ENCODE measurements at places on chromosomes 1 and 21. TPM values are rescaled to one million over a fixed set of nuclear protein-coding genes. Genes with fewer than 3 reads are reported as not detected.
A peak's percentile ranks its signal among the peaks of the same experiment; 100 is the strongest.

DNA sequence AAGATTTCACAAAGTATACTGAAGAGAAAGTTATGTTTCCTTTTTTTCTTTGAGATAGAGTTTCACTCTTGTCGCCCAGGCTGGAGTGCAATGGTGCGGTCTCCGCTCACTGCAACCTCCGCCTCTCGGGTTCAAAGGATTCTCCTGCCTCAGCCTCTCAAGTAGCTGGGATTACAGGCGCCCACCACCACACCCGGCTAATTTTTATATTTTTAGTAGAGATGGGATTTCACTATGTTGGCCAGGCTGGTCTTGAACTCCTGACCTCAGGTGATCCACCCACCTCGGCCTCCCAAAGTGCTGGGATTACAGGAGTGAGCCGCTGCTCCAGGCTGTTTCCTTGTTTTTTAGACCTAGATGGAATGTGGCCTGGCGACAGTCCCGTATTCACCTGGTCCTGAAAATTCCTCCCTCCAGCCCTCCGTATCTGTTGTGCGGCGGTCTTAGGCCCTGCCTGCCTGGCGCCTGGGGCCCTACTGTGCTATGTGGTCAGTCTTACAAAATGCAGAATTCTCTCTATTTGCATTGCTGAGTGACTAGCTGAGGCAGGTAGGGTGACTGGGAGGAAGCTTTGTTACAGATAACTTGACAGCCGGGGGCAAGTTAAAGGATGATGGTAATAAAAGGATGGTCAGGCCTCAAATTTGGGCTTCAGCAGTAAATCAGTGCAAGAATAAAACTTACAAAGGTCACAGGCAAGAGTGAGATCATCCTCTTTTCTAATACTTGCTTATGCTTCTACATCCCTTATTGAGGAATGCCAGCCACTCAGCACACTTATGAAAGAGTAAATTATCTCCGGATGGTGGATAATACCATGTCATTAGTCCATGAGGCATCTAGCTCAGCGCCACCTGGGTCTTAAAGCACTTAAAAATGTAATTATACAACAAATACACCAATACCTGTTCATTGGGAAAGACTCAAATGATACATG, 30.3 kb downstream of the PARK7 start:
- H3K4me3 ChIP-seq: no peak overlapping the region
- H3K4me1 ChIP-seq: no peaks in the 10 kb centered on the region
- no peak for DNase-seq
- H3K27me3 ChIP-seq: no peaks in the 10 kb centered on the region
- H3K36me3 ChIP-seq: no peaks in the 10 kb centered on the region

The KAZN gene
- total RNA-seq: 33.5 TPM

GRCh38 chr1:77664939-77665516, 17.4 kb downstream of the ZZZ3 start:
- no peak overlapping the region for H3K4me3 ChIP-seq
- H3K27ac ChIP-seq: no peak overlapping the region
- H3K27me3 ChIP-seq: no peaks in the 10 kb centered on the region
- H3K36me3 ChIP-seq: no peaks in the 10 kb centered on the region

DNA sequence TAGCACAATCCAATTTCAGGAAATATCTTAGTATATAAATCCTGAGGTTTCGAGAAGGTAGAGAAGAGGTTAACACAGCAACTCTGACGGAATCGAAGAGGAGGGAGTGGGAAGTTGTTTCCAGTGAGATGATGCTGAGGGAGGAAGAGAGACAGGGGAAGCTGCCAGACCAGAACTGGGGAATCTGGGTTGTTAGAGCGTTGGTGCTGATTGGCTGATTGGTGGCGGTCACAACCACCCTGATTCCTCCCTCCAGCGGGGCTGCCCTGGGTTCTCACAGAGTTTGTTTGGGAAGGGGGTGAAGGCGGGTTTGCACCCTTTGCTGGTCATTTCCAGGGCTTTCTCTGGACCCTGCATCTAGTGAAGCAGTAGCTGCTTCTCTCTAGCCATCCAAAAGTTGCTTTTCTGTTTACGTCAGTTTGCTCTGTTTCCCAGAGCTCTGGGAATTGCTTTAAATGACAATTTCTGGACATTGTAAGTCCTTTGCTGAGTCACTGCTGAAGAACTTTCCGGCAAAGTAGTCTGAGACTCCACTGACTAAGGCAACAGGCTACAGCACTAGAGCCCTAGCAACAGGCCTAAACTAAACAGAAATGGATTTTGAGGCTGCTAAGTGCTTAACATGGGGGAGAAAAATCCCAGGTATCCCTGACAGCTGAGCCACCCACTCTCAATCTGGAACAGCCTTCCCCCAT, 90.1 kb downstream of the TENT5C start:
- peaks cover 5% of the 10 kb centered on the region for H3K4me1 ChIP-seq
- no peaks in the 10 kb centered on the region for H3K27me3 ChIP-seq
- H3K36me3 ChIP-seq: no peaks in the 10 kb centered on the region

GRCh38 chr1:14624941-14625340, 26.5 kb downstream of the KAZN start:
- no peaks in the 10 kb centered on the region for H3K4me1 ChIP-seq
- no peaks in the 10 kb centered on the region for H3K36me3 ChIP-seq

DNA sequence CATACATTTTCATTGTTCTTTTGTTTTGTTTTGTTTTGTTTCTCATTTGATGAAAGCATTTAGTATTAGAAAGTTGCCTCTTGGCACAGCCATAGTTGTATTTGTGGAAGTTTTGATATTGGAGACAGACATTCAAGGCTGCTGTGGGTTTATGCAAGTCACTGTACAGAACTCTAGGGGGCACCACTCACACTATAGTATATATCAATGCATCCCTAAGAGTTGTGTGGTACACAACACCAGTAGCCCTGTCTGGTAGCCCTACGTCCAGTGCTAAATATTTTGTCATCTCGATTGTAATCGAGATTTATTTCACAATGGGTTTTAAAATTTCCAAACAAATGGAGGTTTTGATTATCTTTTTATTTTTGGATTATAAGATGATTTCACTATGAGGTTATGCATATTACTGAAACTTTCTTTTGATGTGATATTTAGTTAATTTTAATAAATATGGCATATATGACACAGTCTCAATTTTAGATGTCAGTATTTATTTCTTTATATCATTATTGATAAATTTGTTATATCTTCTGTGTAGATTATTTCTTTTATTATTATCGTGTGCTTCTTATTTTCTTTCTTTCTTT, 112.2 kb downstream of the NR5A2 start:
- H3K4me1 ChIP-seq: no peaks in the 10 kb centered on the region
- DNase-seq: no peak
- no peak overlapping the region for H3K4me3 ChIP-seq

DNA sequence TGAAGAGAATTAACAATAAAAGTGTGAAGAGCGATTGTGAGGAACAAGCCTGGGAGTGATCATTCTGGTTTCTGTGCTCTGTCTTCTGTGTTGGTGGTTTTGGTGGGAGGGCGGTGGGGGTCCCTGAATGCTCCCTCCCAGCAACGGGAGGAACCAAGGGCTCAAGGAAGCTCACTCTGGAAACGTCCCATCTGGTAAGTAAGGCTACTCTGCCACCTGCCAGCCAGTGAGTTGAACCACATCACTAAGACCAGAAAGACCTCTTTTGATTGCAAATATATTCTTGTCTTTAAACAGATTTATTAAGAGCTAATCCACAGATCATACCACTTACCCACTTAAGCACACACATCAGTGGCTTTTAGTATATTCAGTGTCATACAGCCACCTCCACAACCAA, 125.0 kb downstream of the PRDM2 start:
- no peaks in the 10 kb centered on the region for H3K27me3 ChIP-seq
- H3K36me3 ChIP-seq: peaks cover 7% of the 10 kb centered on the region
- no peaks in the 10 kb centered on the region for H3K4me1 ChIP-seq
- DNase-seq: no peak
- H3K27ac ChIP-seq: no peak overlapping the region

DNA sequence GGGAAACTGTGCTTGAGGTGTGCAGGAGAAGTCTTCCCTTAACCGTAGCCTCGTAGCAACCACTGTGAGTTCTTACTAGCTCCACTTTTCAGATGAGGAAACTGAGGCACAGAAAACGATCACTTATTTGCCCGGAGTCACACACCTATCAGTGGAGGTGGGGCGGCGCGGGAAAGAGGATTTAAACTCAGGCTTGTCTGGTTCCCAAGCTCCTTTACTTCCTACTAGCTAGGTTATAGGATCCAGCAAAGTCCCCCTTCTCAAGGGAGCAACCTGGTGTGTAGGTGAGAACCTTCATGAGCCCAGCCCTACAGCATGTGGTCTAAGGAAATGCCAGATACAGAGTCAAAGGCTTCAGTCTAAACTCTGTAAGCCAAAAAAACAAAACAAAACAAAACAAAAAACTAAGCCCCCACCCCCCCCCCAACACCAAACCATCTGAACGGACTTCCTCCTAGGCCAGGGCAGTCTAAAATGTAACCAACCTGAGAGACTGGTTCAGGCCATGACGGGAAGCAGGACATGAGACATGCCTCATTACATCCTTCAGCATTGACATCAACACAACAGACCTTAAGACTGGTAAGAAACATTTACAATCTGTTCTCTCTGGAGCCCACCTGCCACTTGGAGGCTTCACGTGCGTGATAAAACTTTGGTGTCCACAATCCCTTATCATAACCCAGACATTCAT, 709 bp upstream of the FBXO42 start:
- peak overlapping the region; percentile 89 for H3K27ac ChIP-seq
- no peaks in the 10 kb centered on the region for H3K27me3 ChIP-seq
- H3K4me1 ChIP-seq: peaks cover 33% of the 10 kb centered on the region
- H3K36me3 ChIP-seq: no peaks in the 10 kb centered on the region

GRCh38 chr1:108590441-108590840, 30.5 kb downstream of the EEIG2 start:
- H3K27me3 ChIP-seq: no peaks in the 10 kb centered on the region
- H3K27ac ChIP-seq: peak overlapping the region; percentile 72
- no peaks in the 10 kb centered on the region for H3K36me3 ChIP-seq
- no peak for DNase-seq
- H3K4me1 ChIP-seq: peaks cover 37% of the 10 kb centered on the region

- H3K4me3 ChIP-seq: no peak overlapping the region
- H3K4me1 ChIP-seq: no peaks in the 10 kb centered on the region
- H3K36me3 ChIP-seq: no peaks in the 10 kb centered on the region
- DNase-seq: no peak
- H3K27me3 ChIP-seq: no peaks in the 10 kb centered on the region
Measured at GRCh38 chr1:88288571-88288970, 395.5 kb upstream of the PKN2 start.

GRCh38 chr1:181635110-181635509, 151.8 kb downstream of the CACNA1E start:
- no peak for DNase-seq
- no peak overlapping the region for H3K27ac ChIP-seq
- H3K4me1 ChIP-seq: no peaks in the 10 kb centered on the region

- DNase-seq: no peak
- H3K4me1 ChIP-seq: no peaks in the 10 kb centered on the region
- no peak overlapping the region for H3K4me3 ChIP-seq
- H3K36me3 ChIP-seq: no peaks in the 10 kb centered on the region
- no peaks in the 10 kb centered on the region for H3K27me3 ChIP-seq
Measured at GRCh38 chr1:72777918-72778317, 495.6 kb upstream of the NEGR1 start.

GRCh38 chr1:195345149-195345548, 1263.1 kb downstream of the KCNT2 start:
- no peak overlapping the region for H3K27ac ChIP-seq
- no peaks in the 10 kb centered on the region for H3K36me3 ChIP-seq
- DNase-seq: peak; percentile 40
- no peak overlapping the region for H3K4me3 ChIP-seq
- H3K27me3 ChIP-seq: no peaks in the 10 kb centered on the region

- no peak within 1 kb of the TSS for H3K27ac ChIP-seq
- no peak within 1 kb of the TSS for H3K4me3 ChIP-seq
- DNase-seq: no peak
- H3K4me1 ChIP-seq: no peaks in the 10 kb centered on the region
- no peaks in the 10 kb centered on the region for H3K36me3 ChIP-seq
Measured at GRCh38 chr21:44285138-44285992, at the start of gene AIRE. TSS of gene AIRE (plus strand) at chr21:44285876. CDS start at chr21:44286007, 131 bp downstream.

DNA sequence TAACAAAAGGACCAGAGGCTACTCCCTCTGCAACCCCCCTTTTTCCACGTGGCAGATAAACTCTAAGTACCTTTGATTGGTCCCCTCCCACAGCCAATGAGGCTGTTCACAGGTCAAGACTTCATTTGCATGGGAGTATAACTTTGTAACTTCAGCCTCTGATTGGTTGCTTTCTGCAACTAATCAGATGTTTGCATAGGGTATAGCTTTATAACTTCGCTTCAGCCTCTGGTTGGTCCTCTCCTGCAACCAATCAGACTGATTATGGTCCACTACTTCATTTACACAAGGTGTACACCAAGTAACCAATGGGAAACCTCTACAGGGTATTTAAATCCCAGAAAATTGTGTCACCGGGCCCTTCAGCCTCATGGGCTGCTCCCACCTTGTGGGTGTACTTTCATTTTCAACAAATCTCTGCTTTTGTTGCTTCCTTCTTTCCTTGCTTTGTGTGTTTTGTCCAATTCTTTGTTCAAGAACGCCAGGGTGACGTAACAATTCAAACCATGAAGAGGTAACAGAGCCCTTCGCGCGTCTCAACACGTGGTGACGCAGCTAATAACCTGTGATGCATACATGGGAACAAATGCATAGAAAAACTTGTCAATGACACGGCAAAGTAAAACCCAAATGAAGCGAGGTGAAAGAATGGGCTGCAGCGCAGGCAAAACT, 47.2 kb downstream of the VPS26C start:
- no peak for DNase-seq
- H3K4me3 ChIP-seq: peak overlapping the region; percentile 60
- H3K4me1 ChIP-seq: peaks cover 9% of the 10 kb centered on the region
- H3K27ac ChIP-seq: peak overlapping the region; percentile 70
- H3K36me3 ChIP-seq: peaks cover 14% of the 10 kb centered on the region

GRCh38 chr1:193118803-193119730, 2.8 kb upstream of the CDC73 start:
- no peak for DNase-seq
- H3K4me1 ChIP-seq: peaks cover 12% of the 10 kb centered on the region
- no peaks in the 10 kb centered on the region for H3K27me3 ChIP-seq

- peak overlapping the region; percentile 13 for H3K27ac ChIP-seq
- no peaks in the 10 kb centered on the region for H3K4me1 ChIP-seq
- peak overlapping the region; percentile 6 for H3K4me3 ChIP-seq
- no peaks in the 10 kb centered on the region for H3K36me3 ChIP-seq
- DNase-seq: no peak
Measured at GRCh38 chr1:81312272-81312754, 488.4 kb upstream of the ADGRL2 start.

DNA sequence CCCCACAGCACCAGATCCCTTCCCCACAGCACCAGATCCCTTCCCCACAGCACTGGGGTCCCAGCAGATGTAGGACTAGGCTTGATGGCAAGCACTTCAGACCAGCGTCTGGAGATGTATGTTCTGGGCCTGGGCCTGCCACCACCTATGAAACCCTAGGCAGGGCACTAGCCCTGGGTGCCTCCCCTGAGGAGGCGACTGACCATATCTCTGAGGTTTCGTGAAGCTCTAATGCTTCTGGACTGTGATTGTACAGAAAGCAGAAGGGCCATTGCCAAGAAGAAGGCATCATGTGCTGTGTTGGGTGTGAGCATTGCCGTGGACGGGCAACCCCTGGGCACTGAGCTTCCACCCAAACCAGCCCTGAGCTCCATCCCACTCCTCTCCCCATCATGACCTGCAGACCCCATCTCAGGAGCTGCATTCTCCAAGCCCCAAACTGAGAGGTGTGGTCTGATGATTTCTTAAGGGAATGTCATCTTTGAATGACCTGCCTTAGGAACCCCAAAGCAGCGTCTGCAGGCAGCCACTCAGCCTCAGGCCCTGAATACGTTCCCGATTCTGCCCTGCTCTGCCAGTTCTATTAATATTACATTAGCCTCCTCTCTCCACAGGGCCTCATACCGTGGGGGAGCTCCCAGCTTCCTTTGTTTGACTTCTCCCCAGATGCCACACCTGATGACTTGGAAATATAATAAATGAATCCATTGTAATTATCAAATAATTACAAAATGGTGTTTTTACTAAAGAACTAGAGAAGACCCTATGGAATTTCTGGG, 163.4 kb downstream of the TRIM33 start:
- no peaks in the 10 kb centered on the region for H3K27me3 ChIP-seq
- peaks cover 8% of the 10 kb centered on the region for H3K4me1 ChIP-seq
- no peak overlapping the region for H3K27ac ChIP-seq
- H3K36me3 ChIP-seq: no peaks in the 10 kb centered on the region

The S100A3 gene
- 1.3 TPM for total RNA-seq

All from upper lobe of right lung (tissue), 1 donor.